ENCODE measurements at places on chromosomes 5 and 9.
A peak's percentile ranks its signal among the peaks of the same experiment; 100 is the strongest.

- no peak for DNase-seq
Measured at GRCh38 chr9:93918061-93918460, 37.1 kb downstream of the BARX1 start.

DNA sequence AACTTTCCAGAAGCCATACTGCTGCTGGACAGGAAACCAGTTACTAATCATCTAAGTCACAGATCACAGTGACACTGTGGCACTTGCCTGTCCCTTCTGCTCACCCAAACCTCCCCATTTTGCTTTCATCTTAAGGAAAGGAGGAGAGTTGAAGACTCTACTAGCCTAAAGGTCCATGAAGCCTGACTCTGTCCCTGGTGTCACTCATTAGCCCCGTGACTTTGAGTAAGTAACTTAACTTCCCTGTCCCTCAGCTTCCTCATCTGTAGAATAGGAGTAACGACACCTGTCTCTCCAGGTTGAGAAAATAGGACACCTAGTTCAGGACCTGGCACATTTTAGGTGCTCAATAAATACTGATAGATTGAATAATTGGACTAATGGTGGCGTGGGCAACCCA, 536 bp upstream of the SLC6A7 start:
- DNase-seq, result no peak

DNA sequence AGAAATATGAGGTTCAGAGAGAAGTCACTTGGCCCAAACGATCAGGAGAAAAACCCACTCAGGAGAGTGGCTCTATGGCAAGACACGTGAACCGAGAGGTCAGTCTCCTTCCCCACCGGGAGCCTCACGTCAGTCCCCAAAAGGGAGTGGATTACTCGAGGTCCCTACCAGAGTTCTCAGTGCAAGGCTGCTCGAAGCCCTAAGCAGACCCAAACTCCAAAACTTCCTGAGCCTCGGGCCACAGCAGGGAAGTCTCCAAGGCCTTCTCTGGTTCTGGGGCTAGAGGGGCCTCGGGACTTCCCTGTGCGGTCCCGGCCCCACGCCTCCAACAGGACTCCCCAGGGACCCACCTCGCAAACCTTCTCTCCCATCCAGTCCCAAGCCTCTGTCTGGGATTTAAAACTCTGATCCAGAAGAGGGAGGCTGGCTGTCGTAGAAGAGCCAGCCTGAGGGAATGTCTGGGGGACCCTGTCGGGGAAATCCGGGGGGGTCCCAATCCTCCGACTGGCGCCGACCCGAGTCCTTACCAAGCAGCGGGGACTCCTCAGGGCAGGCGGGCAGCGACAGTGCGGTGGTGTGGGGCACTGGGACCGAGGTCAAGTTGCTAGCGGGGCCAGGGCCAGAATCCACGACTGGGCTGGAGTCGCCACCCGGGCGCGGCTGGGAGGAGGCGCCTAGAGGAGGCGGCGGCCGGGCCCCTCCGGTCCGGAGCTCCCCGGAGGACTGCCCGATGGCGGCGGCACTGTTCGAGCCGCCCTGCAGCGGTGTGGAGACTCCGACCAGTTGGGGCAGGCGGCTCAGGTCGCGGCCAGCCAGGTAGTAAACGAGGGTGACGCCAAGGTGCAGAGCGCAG, 679 bp downstream of the B4GALT1 start:
- no peak for DNase-seq

DNA sequence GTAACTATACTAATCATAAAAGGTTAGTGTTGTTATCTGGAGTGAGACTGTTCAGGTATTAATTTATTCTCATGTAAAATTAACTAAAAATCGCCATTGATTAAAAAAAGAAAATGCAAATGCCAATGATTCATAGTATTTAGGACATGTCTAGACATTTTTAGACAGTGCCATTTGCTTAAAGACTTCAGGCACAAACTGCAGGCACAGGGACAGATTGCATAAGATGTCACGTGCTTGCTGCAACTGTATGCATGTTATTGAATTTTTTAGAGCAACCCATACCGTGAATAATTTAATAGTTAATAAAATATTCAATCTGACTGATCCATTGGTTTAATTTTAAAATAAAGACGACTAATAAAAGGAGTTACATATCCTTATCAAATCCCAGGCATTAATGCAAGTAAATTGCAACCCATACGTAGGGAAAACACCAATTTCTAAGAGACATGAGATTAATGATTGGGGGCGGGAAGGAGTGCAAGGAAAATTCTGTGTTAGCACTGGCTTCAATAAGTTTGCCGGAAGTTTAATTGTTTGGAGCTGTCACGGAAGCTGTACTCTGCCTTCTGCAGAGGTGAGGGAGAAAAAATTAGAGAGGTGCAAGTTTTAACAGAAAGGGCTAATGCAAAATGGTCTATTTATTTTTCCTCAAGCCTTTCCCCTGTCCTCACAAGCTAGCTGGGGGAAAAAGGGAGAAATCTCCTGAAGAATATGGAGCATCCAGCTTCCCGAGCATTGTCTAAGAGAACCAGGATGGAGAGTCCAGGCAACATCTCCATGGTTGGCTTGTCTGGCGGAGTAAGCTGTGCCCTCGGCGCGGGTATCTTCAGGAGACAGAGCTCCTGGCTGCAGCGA, 2.9 kb downstream of the EDIL3 start:
- no peak for DNase-seq

- DNase-seq, result no peak
Measured at GRCh38 chr5:172038167-172038566, 31.7 kb upstream of the FBXW11 start.

GRCh38 chr9:128921881-128922763, 1.3 kb downstream of the PHYHD1 start:
- DNase-seq, result no peak

DNA sequence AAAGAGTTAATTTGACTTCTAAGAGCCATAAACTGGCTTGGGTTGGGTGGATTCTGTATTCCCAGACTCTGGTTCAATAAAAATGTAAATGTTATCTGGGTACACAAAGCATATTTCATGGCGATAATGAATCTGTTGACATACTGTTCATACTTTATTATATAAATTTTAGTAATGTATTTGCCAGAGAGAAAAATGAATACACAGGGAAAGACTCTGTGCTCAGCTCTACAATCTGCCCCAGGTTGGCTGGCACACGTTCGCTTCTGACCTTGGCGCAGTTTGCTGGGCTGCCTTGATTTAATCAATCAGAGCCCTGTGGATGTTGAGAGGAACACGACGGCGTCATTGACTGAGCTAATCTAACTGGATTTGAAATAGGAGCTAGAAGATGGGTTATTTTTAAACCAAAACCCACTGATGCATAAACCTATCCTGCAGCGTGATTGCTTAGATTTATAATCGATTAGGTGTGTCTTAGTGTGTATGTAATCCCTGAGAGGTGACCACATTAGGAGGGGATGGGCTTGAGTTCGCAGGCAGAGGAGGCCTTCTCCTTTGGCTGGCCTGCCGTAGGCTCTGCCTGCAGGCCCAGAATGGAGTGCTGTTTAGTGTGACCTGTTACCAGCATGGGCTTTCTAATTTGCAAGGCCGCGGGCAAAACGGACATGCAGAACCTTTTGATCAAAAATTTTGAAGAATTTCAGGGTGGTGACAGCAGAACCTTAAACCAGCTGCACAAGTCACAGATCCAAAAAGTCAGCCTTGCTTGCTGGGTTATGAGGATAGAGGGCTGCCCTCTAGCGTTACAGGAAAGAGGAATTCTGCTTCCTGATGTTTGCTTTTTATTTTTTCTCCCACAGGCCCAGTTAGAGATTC, 3.9 kb upstream of the ADCY2 start:
- DNase-seq, result peak; percentile 43

- no peak for DNase-seq
Measured at GRCh38 chr5:169431386-169431785, 130.4 kb upstream of the SLIT3 start.

DNA sequence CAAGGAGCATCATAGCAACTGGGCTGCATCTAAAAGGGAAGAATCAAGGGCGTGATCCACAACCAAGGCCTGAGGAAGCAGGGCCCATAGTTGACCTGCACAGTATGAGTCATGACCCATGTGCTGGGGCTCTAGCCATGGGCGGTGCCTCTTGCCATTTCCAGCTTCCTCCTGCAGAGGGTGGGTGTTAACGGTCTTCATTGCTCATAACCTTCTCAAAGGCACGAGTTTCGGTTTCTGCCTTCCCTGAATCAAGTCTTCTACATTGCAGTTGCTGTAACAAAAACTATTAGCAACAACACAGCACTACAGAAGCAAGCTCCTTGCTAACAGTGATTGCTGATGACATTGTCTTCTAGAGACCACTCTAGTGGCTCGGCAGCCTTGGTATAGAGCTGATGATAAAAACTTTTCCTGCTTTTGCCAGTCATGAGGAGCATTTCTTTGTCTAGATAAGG, 66.9 kb downstream of the CTSL start:
- peak; percentile 69 for DNase-seq

DNA sequence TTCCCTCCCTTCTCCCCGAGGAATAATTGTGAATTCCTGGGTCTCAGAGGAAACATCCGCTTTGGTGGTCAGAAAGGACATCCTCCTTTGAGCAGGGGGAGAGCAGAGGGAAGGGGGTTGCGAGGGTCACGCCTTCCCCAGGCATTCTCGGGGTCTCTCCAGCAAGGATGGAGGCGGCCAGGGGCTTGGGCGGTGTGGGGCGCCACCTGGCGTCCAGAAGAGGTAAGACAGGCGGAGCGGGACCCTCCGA, 129.1 kb downstream of the KCNIP1 start:
- DNase-seq, result no peak

GRCh38 chr9:126722252-126722921, 82.5 kb upstream of the ZBTB43 start:
- DNase-seq, result peak; percentile 63

DNA sequence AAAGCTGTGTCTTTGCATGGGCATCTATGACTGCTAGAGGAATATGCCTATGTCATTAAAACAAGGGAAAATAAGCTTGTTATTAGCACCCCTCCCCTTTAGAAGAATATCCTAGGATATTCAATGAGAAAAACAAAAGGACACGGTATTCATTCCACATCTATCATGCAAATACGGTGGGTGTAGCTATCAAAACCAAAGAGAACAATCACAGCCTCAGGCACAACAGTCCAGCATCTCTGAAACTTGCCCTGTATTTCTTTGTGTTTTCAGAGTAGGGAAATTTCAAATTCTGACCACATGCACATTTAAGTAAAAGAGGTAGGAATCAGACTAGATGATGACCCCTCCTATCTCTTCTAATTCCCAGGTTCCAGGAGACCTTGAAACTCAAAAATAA, 209.9 kb downstream of the EFNA5 start:
- no peak for DNase-seq

- DNase-seq, result no peak
Measured at GRCh38 chr9:98538203-98538602, 170.5 kb downstream of the GABBR2 start.

DNA sequence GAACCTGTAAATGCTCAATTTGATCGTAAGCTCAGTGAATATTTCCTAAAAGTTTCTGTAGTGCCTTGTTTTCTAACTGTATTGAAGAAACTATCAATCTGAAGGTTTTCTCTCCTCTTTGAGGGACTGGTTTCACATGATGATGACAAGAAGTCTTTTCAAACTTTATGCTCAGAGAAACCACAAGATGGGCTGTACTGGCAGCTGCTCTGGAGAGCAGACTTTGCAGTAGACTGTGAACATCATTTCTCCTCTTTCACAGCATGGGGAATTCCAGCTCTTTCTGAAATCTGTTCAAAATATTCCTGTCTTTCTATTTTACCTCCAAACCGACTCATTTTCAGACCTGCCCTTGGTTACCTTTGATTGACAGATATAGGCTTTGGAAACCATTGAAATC, 194.4 kb downstream of the IZUMO3 start:
- no peak for DNase-seq

GRCh38 chr5:121299153-121299552, 552.5 kb upstream of the FTMT start:
- DNase-seq, result no peak

DNA sequence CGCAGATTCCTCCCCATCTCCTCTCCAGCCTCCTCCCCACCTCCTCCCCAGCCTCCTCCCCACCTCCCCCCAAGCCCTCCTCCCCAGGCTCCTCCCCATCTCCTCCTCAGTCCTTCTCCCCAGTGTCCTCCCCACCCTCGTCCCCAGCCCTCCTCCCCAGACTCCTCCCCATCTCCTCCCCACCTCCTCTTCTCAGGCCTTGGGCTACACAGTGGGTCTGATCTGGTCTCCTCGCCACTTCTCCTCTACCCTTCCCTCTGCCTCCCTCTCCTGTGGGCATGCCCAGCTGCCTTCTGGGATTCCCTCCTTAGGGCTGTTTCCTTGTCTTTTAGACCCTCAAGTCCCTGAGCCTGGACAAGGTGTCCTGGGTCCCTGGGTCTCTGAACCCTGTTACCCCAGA, 28.3 kb downstream of the CXXC5 start:
- no peak for DNase-seq

DNA sequence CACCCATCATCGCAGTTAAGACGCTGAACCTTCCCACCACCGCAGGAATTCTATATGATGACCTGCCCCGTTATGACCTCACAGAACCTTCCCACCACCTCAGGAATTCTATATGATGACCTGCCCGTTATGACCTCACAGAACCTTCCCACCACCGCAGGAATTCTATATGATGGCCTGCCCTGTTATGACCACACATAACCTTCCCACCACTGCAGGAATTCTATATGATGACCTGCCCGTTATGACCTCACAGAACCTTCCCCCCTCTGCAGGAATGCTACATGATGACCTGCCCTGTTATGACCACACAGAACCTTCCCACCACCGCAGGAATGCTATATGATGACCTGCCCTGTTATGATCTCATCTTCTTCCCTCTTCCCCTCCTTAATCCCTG, 64.3 kb downstream of the IRX1 start:
- no peak for DNase-seq

- DNase-seq, result no peak
Measured at GRCh38 chr5:14447958-14448911, 133.4 kb upstream of the OTULINL start.

DNA sequence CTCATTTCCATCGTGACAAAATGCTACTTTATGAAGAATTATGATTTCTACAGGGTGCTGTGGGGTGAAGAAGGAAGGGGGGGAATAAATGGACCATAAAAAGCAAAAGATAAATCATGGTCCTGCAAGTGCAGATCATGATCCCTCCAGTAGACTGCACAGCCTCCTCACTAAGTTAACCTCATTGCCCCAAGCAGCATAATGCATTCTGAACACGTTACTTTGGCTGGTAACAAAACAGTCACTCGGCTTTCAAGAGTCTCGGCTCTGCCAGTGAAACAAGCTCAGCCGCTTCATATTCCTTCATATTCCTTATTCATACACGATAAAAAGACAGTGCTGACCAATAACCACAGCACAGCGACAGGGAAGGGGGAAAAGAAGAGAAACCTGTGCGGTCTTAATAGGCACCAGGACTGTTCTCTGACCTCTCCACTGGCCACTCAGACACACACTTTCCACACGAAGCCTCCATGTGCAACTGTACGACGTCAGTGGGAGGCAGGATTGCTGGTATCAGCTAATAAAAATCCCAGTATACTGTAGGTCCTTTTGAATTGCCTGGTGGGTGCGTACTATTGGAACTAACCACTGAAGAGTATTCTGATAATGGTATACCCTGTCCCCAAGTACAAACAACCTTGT, 60.5 kb downstream of the ANKH start:
- DNase-seq, result no peak

- DNase-seq, result no peak
Measured at GRCh38 chr5:158368686-158369085, 509.7 kb upstream of the CLINT1 start.

- no peak for DNase-seq
Measured at GRCh38 chr9:135413086-135413375, 66.6 kb upstream of the PPP1R26 start.
